H4 (cell line): ENCODE measurements at places on chromosomes 6 and 20. TPM values are rescaled to one million over a fixed set of nuclear protein-coding genes. Genes with fewer than 3 reads are reported as not detected.

TPD52L1 gene
- total RNA-seq: 3.4 and 4.5 TPM in 2 replicates

SLX4IP gene
- total RNA-seq: 4.7 and 5.2 TPM in 2 replicates

FILIP1 gene
- total RNA-seq: 0.31 and 0.88 TPM in 2 replicates

BPIFB4 gene
- not detected in 2 replicates for total RNA-seq

RIPOR2 gene
- not detected in 2 replicates for total RNA-seq

GTSF1L gene
- total RNA-seq: not detected in 2 replicates

EYA4 gene
- 25.7 and 33.7 TPM in 2 replicates for total RNA-seq

TAGAP gene
- not detected in 2 replicates for total RNA-seq

B3GAT2 gene
- total RNA-seq: not detected in 2 replicates

PBOV1 gene
- total RNA-seq: not detected in 2 replicates

GABRR2 gene
- 0.08 TPM in 1 of 2 replicates, not detected in the other for total RNA-seq

STK38 gene
- total RNA-seq: 14.7 and 21.9 TPM in 2 replicates

FOXF2 gene
- total RNA-seq: 18.3 and 21.5 TPM in 2 replicates

MICAL1 gene
- 3.5 and 5.8 TPM in 2 replicates for total RNA-seq

LIN28B gene
- not detected in 2 replicates for total RNA-seq

FABP7 gene
- total RNA-seq: not detected in 2 replicates

ZNF165 gene
- total RNA-seq: 0.16 and 1.2 TPM in 2 replicates

RFX6 gene
- total RNA-seq: not detected in 2 replicates

HIVEP1 gene
- total RNA-seq: 7.2 and 8.6 TPM in 2 replicates

PCMTD2 gene
- 23.7 and 25.5 TPM in 2 replicates for total RNA-seq

PKIB gene
- 3.1 and 5.2 TPM in 2 replicates for total RNA-seq

GPR63 gene
- total RNA-seq: 2.2 and 2.4 TPM in 2 replicates

MUC21 gene
- total RNA-seq: not detected in 2 replicates

LGSN gene
- 0.23 TPM in 1 of 2 replicates, not detected in the other for total RNA-seq

CALHM5 gene
- 7.1 and 8.7 TPM in 2 replicates for total RNA-seq

GPLD1 gene
- total RNA-seq: 0.08 TPM in 1 of 2 replicates, not detected in the other

MATN4 gene
- not detected in 2 replicates for total RNA-seq

HAO1 gene
- not detected in 2 replicates for total RNA-seq

PHACTR3 gene
- total RNA-seq: 0.29 TPM in 1 of 2 replicates, not detected in the other

GRM4 gene
- total RNA-seq: not detected in 2 replicates

POPDC3 gene
- 35.9 and 42.4 TPM in 2 replicates for total RNA-seq

RAET1L gene
- 0.14 TPM in 1 of 2 replicates, not detected in the other for total RNA-seq

SYCP2L gene
- 0.39 and 1.5 TPM in 2 replicates for total RNA-seq

RALGAPA2 gene
- 2.4 and 4.5 TPM in 2 replicates for total RNA-seq

PPIL6 gene
- total RNA-seq: 1.0 TPM in 1 of 2 replicates, not detected in the other

WFDC13 gene
- not detected in 2 replicates for total RNA-seq

CNKSR3 gene
- 8.1 and 8.3 TPM in 2 replicates for total RNA-seq

MPIG6B gene
- total RNA-seq: not detected in 2 replicates

ZNF311 gene
- total RNA-seq: 1.2 and 3.0 TPM in 2 replicates

IMPG1 gene
- total RNA-seq: 0.14 TPM in 1 of 2 replicates, not detected in the other

THBS2 gene
- 0.19 and 0.21 TPM in 2 replicates for total RNA-seq

SLC13A3 gene
- 0.12 TPM in 1 of 2 replicates, not detected in the other for total RNA-seq

MYT1 gene
- 0.27 and 1.5 TPM in 2 replicates for total RNA-seq

PCIF1 gene
- total RNA-seq: 5.2 and 7.7 TPM in 2 replicates

GGTLC1 gene
- total RNA-seq: not detected in 2 replicates

CCM2L gene
- 0.04 TPM in 1 of 2 replicates, not detected in the other for total RNA-seq

TBX18 gene
- total RNA-seq: 0.47 and 0.48 TPM in 2 replicates

GPSM3 gene
- total RNA-seq: 3.2 and 3.9 TPM in 2 replicates

SLC26A8 gene
- 0.04 TPM in 1 of 2 replicates, not detected in the other for total RNA-seq

PLAGL1 gene
- 9.8 and 18.5 TPM in 2 replicates for total RNA-seq

ELOVL2 gene
- total RNA-seq: 0.58 and 0.85 TPM in 2 replicates

IYD gene
- total RNA-seq: not detected in 2 replicates

MAPK14 gene
- total RNA-seq: 35.7 and 37.6 TPM in 2 replicates

GMPR gene
- 8.9 and 11.5 TPM in 2 replicates for total RNA-seq

OPN5 gene
- total RNA-seq: 0.17 TPM in 1 of 2 replicates, not detected in the other

RIPPLY2 gene
- not detected in 2 replicates for total RNA-seq

FGD2 gene
- not detected in 2 replicates for total RNA-seq

MARCKS gene
- 46.5 and 52.2 TPM in 2 replicates for total RNA-seq
